ENCODE measurements at places on chromosomes 5 and 9. TPM values are rescaled to one million over a fixed set of nuclear protein-coding genes. Genes with fewer than 3 reads are reported as not detected.

Gene PTPRD
- total RNA-seq = 69.6 TPM

DNA sequence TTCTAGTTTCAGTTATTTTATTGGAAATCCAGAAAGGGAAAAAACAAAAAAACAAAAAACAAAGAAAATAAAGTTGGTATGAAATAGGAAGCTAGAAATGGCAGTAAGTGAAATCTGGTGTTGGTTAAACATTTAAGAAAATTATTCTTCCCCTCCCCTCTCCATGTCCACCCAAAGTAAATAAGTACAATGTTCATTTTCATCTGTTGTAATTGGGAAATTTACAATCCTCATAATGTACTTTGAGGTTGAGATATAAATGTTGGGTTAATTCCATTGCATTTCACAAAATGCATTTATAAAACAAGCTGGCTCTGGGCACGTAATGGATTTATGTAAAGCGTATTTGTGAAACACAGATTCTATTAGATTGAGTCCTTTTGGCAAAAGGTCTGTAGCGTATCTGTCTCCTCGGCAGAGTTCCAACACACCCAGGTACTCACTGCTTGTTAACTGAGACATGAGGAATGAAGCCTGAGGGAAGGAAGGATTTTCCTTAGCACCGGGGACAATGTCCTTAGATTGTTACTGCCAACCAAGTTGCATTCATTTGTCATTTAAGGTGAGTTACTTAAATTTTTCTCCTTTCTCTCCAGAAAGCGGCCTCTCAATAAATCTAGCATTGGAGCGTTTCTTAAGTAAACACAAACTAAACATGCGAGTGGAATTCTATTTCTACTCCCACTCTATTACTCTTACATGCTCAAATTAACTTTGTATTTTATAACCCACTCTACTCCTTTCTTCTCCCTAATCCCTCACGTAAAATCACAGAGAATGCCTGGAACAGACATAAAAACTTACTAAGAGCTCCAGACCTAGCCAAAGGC is 912.3 kb upstream of the WWC1 start:
- H3K36me3 ChIP-seq = no peaks in the 10 kb centered on the region
- no peak overlapping the region for H3K27ac ChIP-seq
- H3K4me3 ChIP-seq = no peak overlapping the region
- peaks cover 21% of the 10 kb centered on the region for H3K4me1 ChIP-seq
- no peak for DNase-seq

DNA sequence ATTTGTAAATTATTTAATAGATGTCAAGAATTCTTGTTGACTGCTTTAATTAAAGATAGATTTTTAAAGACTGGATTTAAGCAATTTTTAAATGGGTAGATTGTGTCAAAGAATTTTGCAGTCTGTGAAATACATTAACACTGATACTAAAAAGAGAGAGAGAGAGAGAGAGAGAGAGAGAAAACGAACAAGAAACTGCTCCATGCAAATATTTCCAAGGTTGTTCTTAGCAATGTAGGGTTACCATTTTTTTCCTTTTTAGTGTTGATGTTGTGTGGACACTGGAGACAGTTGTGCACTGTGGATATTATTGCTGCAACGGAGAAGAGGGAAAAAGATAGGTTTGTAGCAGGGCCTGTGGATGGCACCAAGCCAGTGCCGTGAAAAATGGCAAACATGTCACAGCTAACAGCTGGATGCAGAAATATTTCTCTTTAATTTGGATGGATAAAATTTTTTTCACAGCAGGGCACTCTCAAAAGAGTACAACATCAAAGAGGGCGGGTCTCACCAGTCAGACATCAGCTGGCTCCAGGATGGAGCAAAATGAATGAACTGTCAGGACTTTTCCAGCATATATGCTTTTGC is 58.2 kb downstream of the PRDM6 start:
- H3K27me3 ChIP-seq = no peaks in the 10 kb centered on the region
- H3K4me3 ChIP-seq = no peak overlapping the region
- H3K27ac ChIP-seq = no peak overlapping the region
- H3K36me3 ChIP-seq = no peaks in the 10 kb centered on the region
- DNase-seq = no peak

DNA sequence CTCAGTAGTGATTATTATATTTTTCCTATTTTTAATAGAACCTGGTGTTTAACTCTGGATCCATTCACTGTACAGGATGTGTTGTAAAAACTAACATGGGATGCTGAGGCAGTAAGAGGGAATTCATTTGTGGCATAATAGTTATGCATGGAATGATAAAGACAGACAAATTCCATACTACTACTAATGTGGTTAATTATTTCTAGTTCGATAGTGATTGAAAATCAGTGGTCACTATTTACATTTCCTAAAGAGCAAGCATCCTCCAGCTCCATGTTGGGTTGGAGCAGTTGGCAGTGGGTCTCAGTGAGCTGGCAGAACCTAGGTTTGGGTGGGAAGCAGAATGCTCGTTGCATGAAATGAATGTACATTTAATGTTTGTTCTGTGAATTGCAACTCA is 122.6 kb downstream of the SAXO1 start:
- no peak for DNase-seq
- no peak overlapping the region for H3K4me3 ChIP-seq
- no peaks in the 10 kb centered on the region for H3K27me3 ChIP-seq
- H3K27ac ChIP-seq = no peak overlapping the region

DNA sequence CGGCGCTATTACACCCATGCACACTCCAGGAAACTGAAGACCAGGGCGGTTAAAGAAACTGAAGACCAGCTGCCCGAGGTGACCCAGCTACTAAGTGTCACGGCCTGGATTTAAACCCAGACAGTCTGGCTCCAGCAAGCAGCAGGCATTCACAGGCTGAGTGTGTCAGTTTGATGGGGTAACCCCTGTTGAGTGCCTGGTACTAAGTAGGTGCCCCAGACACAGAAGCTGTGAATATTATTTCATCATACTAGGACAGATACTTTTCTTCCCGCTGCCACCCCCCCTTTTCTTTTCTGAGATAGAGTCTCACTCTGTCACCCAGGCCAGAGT is 7.3 kb downstream of the ENG start:
- peaks cover 9% of the 10 kb centered on the region for H3K4me1 ChIP-seq
- H3K36me3 ChIP-seq = peaks cover 12% of the 10 kb centered on the region
- no peaks in the 10 kb centered on the region for H3K27me3 ChIP-seq
- no peak overlapping the region for H3K4me3 ChIP-seq
